ENCODE measurements at places on chromosomes 4 and X. TPM values are rescaled to one million over a fixed set of nuclear protein-coding genes. Genes with fewer than 3 reads are reported as not detected.

MAGEC2 gene
- total RNA-seq: not detected

HTR2C gene
- not detected for total RNA-seq

CXorf65 gene
- total RNA-seq: not detected

ZNF330 gene
- total RNA-seq: 147 TPM

GALNTL6 gene
- not detected for total RNA-seq

CDKL2 gene
- 0.13 TPM for total RNA-seq

FAM53A gene
- total RNA-seq: 1.0 TPM

SRPK3 gene
- total RNA-seq: 38.0 TPM

DNA sequence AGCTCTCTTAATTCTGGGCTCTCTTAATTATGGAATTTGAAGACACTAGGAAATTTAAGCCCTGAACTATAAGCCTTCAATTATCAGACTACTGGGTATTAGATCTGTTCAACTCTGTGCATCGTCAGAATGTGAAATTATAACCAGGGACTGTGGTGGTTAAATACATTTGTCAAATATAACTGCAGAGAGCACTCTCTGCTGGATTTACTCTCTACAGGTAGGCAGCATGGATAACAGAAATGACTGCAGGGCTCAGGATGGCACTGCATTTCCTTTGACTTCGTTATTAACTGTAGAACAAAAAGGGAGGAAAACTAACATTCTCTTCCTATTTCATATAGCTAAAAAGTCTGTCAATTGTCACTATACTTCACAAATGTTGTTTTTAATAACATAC lies 310.1 kb upstream of the RASGEF1B start:
- no peak for DNase-seq

DNA sequence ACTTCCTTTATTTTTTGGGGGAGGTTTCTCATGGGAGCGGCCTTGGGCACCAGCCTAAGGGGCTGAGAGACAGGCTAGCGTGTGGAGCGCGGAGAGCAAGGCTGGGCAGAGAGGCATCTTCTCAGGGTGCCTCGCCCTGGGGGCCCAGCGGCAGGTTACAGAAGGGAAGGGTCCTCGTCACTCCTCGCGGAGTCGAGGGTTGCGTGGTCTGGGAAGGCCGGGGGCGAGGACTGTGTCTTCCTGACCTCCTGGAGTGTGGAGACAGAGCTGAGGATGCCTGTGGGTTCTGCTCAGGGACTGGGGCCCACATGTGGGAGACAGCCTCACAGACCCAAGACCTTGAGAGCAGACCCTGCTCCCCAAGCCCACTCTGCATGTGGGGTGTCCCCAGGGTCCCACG lies 79.6 kb upstream of the LRPAP1 start:
- no peak for DNase-seq

DNA sequence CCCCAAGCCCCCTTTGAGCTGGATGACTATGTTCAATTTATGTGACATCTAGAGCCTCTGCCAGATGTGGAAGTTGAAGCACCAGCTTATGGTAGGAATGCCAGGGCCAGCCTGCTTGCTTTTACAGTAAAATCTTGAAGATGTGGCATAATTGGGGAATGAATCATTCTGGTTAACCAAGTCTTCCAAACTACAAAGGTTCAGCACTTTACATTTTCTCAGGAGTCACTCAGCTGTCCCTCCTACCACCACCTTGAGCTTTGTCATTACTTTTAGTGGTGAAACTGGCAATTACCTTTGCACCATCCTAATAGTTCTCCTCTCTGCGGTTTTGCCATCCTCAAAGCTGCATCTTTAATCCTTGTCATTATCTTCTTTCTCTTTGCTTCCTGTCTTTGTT lies 172.2 kb downstream of the HS6ST2 start:
- no peak for DNase-seq

DNA sequence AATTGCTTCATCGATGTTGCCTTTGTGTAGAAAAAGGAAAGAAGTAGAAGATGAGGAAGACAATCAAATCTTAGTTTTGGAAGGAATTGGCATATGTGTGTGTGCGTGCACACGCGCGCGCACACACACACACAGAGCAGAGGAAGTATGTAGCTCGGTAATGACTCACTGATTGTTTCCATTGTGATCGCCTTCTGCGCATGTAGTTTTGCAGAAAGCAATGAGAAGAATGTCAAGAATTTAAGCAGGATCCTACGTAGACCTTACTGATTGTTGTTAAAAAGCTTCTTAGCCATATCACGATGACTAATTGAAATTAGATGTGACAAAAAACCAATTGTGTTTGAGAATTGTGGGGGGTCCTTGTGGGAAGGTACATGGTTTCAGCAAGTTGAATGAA lies 12.8 kb upstream of the LIMCH1 start:
- DNase-seq: no peak

GRCh38 chr4:127145006-127145540 lies 487.7 kb upstream of the INTU start:
- DNase-seq: no peak

DNA sequence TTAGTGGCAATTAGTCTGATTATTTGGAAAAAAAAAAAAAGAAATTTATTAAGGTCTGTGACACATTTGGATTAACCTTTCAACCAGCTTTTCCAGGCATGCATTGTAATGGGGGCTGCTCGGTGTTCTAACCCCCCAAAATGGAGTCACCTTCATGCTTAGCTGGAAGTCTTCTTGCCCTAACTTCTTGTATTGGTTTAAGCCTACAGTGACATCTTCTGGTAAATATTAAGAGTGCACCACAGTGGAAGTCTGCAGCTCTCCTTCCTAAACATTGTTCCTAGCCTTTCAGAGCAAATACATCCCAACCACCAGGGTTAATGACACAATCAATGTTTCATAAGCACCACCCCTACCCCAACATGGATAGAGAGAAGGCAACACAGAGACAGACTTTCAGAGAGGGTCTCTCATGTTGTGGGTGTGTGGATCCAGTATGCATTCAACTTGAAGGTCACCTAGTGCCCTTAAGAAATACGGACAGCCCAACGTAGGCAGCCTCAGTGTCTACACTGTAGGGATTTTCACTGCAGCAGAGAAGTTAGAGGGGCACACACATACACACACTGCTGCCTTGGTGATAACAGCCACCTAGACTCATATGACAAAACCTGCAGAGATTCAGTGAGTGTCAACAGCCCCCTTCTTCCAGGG lies 142.9 kb upstream of the MBNL3 start:
- DNase-seq: no peak

- no peak for DNase-seq
These were observed 100.9 kb downstream of the LNX1 start for GRCh38 chr4:53490161-53490956.

GRCh38 chrX:122770581-122770980 lies 413.5 kb upstream of the GRIA3 start:
- no peak for DNase-seq

DNA sequence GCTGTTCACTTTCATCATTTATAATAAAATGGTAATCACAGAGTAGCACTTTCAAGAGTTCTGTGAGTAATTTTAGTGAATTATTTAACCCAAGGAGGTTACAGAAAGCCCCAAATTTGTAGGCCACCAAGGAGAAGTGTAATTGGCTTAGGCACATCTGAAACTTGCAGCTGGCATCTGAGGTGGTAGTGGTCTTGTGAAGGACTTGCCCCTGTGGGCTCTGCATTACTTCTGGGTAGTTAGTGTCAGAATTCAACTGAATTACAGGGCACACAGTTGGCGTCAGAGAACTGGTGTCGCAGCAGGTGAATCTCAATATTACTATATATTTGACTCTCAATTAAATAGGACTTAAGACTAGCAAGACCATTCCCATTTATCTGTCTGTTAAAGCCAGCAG lies 36.9 kb downstream of the GPR174 start:
- DNase-seq: no peak

All from Right ventricle myocardium superior (tissue), 1 donor.